ENCODE measurements at places on chromosomes 5 and 9.
A peak's percentile ranks its signal among the peaks of the same experiment; 100 is the strongest.

DNA sequence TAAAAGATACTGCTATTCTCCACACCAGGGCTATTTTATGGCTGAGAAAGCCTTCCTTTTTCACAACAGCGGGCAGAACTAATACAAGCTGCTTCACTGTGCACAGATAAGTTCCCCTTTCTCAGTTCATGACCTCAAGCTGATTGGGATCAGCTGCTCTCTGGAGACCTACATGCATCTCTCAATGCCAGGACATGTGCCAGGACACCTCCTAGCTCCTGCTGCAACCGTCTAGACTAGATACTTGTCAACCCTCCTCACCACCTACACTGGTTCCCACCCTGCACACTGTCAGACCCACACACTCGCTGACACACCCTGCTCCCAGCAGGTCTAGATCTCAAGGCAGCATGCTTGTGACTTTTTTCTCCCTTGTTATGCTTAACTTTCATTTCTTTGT is 39.8 kb downstream of the STARD4 start:
- DNase-seq: peak; percentile 81

GRCh38 chr5:177024559-177024958 is 2.1 kb downstream of the ZNF346 start:
- DNase-seq: no peak

DNA sequence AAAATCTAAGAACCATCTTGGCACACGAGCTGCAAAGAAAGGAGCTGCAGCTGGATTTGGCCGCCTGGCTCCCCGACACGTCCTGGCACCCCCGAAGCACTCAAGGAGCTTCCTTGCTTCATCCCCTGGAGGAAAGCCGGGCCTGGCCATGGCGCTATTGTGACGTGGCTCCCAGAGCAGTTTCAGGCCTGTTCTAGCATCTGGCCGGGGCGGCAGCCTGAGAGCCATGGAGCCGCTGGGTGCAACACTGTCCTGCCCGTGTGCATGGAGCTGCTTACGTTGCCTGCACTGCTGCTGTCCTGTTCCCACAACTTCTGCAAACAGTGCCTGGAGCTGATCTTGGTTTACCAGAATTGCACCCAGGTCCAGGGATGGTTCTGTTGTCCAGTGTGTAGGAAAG is 63.5 kb downstream of the PTPDC1 start:
- DNase-seq: no peak

GRCh38 chr5:176862330-176862995 is 36.7 kb downstream of the HK3 start:
- no peak for DNase-seq

DNA sequence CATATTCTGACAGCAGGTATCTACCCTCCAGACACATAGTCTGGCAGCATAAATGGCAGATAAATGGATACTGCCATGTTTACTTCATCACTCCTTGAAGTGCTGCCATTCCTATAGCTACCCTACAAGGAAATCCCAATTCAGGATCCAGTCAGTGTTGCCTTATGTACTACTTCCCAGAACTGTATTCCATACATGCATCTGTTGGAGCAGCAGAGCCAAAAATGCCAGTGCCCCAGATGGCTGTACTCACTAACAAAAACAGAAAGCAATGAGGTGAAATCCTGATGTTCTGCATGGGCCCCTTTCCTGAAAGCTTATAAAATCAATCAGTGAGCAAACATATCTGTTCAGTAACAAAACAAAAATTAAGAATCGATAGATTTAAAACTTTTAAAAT is 490.0 kb upstream of the COX7C start:
- no peak for DNase-seq

- DNase-seq: no peak
Measured at GRCh38 chr9:123322273-123323195, 33.5 kb upstream of the CRB2 start.

DNA sequence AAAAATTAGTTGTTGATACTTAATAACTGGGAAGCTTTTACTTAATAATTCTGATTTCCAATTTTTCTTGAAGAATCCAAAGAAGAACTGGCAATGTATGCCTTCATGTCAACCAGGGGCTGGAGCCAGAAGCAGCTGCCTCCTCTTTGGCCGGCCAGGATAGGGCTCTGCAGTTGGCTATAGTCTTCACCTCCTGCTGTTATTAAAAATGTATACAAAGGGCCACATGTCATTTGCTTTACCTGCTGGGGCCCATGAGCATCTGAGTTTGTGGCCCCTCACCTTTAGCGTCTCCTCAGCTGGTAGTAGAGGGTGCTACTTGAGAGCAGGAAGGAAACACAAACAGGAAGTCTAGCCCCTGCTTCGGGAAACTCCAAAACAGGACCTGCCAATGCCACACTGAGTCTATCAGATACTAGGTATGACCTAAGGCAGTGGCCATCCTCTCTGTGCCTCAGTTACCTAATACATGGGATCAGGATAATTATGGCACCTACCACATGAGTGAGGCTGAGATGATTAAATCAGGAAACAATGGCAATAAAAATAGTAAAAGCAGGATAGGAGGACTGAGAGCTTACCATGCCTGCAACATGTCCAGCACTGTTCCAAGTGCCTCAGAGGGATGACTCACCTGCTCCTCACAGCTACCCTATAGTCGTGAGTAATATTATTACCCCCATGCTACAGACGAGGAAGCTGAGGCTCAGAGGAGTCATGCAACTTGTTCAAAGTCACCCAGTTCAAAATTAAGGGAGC is 21.3 kb downstream of the CCDC69 start:
- DNase-seq: no peak

- no peak for DNase-seq
Measured at GRCh38 chr5:1401536-1402138, 43.6 kb downstream of the SLC6A3 start.

GRCh38 chr9:83270116-83270515 is 207.2 kb upstream of the RASEF start:
- DNase-seq: no peak

DNA sequence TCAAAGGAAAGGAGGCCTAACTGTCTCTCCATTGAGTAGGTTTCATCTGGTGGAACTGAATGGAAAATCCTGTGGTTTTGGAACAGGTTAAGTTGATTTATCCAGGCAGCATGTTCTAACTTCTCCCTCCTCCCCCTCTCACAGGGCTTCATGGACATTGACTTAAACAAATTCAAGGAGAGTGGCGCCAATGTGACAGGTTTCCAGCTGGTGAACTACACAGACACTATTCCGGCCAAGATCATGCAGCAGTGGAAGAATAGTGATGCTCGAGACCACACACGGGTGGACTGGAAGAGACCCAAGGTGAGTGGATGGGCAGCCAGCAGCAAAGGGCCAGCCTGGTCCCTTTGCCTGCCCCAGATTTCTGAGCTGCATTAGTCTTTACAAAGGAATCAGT is 183.9 kb downstream of the GRIA1 start:
- DNase-seq: no peak

- no peak for DNase-seq
Measured at GRCh38 chr5:67292201-67292940, 95.8 kb upstream of the CD180 start.

DNA sequence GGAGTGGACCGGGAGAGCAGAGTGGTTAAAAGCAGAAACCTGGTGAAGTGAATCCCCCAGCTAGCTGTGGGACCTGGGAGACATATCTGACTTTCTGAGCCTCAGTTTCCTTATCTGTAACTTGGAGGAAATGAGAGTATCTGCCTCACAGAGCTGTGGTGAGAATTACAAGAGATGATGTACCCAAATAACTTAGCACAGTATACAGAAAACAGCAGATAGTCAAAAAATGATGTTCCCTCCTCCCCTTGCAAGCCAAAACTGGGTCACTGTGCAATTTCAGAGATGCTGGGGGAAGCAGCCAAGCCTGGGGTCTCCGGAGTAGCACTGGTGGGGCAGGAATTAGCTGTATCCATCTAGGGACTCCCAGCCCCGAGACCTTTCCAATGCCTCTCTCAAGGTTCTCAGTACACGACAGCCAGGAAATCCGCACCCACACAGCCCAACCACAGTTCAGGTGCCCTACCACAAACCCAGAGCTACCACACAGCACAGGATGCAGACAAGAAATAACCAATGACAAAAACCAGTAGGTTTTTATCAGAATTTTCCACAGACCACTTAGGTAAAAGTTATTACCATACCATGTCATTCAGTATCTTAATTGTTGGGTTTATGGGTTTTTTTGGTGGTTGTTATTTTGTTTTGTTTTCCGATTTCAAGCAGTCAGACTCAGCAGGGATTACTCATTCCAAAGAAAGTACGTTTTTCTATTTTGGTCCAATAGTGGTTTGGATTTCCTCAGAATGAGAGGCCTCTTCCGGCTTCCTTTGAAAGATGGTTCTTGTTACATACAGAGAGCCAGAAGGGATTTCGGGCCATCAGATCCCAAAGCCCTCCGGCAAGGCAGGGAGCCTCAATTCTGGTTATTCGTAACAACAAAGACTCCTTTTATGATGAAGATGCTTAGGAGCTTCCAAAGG is 4.9 kb upstream of the HRH2 start:
- no peak for DNase-seq

- no peak for DNase-seq
Measured at GRCh38 chr5:93250424-93250823, 330.6 kb downstream of the NR2F1-AS1 start.

DNA sequence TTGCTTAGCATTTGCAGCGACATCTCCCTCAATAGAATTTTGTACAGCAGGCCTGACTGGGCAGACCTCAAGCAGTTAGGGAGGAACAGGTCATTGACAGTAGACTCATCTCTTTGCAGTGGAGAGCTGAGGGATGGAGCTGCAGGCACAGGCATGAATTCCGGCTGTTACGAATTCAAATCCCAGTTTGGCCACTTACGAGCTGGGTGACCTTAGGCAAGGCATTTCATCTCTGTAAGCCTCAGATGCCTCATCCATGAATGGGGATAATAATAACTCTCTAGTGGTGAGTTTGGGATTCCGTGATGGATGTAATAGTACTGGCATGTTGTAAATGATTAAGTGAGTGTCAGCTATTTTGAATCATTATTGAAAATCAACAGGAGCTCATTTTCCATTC is 195.3 kb downstream of the SEMA6A start:
- DNase-seq: no peak

DNA sequence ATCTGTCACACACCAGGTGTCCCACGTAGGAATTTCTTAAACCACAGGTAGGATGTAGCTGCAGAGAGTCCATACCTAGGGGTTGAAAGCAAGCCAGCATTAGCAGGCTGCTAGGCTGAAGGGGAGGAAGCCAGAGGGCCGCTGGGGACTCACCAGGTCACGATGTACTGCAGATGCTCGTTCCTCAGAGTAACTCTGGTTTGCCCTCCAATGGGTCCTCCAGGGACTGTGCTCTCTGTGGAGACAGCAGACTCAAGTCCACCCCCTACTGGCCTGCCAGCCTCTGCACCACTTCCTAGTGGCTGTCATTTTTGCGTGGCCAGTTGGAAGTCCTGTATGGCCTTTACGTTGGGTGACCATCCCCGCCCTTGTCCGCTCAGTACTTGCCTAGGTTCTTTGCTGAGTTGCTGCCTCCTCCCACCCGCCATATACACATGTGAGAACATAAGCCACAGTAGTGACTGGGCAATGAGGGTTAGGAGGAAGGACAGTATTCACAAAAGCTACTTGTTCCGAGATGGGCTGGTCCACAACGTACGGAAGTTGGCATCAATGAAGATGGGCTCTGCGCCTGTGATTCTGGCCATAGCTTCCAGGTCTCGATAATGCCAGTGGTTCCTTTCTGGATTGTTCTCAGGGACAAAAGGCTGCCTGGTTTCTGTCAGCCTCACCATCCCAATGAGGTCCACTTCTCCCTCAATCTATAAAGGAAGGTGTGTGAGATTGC is 4.1 kb downstream of the RPL7A start:
- no peak for DNase-seq

GRCh38 chr5:82820188-82820587 is 257.0 kb downstream of the TMEM167A start:
- DNase-seq: no peak

DNA sequence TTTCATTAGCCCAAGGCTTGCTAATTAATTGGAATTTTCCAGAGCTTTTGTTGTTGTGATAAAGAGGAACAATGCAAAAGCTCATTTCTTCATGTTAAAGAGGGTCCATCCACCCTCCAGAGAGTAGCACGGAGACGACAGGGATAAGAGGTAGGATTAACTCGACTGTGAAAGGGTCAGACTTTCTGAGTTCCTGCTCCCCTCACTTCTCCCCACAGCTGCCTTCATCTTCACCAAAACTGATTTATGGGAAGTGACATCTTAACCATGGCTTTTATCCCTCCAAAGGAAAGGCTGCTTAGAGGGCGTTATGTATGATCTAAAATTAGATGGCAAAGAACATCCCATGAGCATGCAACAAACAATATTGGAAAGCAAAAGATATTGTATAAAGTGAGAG is 135.5 kb downstream of the GLIS3 start:
- DNase-seq: no peak

DNA sequence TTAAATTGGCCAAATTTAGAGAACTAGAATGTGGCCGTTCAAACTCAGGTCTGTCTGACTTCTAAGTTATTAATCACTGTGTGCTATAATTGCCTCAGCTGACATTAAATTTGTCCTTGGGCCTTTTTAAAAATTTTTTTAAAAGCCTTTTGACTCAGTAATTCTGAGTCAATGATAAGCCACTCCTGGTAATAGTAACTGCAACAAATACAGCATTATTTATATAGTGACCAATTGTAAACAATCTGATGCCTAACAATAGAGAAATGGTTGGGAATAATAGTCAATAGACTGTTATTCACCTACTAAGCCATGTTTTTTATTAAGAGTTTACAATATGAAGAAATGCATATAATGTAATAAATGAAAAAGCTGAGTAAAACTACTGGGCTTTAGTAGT is 70.9 kb upstream of the FSD1L start:
- DNase-seq: no peak

GRCh38 chr5:1415626-1416360 is 29.4 kb downstream of the SLC6A3 start:
- no peak for DNase-seq

DNA sequence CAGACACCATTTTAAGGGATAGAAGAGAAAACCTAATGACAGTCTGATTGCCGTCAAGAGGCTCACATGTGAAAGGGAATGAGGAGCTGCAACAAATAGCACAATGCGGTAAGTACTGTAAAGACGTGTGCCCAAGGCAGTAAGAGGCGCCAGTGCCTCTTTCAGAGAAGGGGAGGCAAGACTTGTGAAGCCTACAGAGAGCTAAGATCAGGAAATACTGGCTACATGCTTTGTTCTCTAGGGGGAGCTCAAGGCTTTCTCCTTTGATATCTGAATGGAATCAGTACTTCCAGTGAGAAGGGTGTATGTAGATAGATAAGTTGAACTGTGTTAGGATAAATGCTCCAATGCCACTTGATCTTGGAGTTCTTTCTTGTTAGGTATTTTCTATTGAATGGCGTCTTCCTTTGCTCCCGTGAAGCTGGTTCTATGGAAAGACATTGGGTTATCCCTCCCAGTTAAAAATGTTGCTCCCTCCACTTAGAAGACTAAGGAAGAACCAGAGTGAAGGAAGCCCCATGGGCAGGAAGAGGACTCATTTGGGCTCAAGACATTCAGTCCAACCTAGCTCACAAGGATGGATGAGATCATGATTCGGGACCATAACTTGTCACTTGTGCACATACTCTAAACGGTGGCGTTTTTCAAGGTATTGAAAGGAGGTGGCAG is 23.5 kb upstream of the ALDOB start:
- peak; percentile 86 for DNase-seq

GRCh38 chr9:96062031-96062430 is 186.5 kb downstream of the ERCC6L2 start:
- no peak for DNase-seq

- no peak for DNase-seq
Measured at GRCh38 chr5:159342840-159343239, 12.6 kb upstream of the IL12B start.

Data from putamen (tissue), 1 donor.